Small intestine (tissue), 16 donors: ENCODE measurements at places on chromosomes 2 and 18.
A peak's percentile ranks its signal among the peaks of the same experiment; 100 is the strongest.

DNA sequence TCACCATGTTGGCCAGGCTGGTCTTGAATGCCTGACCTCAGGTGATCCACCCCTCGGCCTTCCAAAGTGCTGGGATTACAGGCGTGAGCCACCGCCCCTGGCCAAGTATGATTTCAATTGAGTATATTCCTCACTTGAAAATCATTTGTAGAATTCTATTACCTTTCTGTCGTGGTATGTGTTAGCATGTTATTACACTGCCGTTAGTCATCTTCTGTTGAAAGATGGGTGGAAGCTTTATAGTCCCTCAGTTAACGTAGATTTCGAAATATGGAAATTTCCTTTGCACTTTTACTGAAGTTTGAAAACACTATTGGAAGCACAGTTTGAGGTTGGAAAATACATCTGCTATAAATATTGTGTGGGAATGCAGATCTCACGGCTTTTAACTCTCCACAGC is 14.7 kb downstream of the NIFK start:
- DNase-seq: no peak
- H3K27me3 ChIP-seq: no peaks in the 10 kb centered on the region
- H3K4me1 ChIP-seq: no peaks in the 10 kb centered on the region
- H3K27ac ChIP-seq: no peak overlapping the region

GRCh38 chr2:9748577-9748976 is 94.7 kb upstream of the TAF1B start:
- no peak overlapping the region for H3K27ac ChIP-seq
- H3K4me1 ChIP-seq: peaks cover 3% of the 10 kb centered on the region
- H3K4me3 ChIP-seq: no peak overlapping the region
- no peaks in the 10 kb centered on the region for H3K36me3 ChIP-seq

GRCh38 chr2:84817239-84817655 is 63.6 kb downstream of the TRABD2A start:
- no peak overlapping the region for H3K4me3 ChIP-seq
- no peak overlapping the region for H3K27ac ChIP-seq
- no peaks in the 10 kb centered on the region for H3K27me3 ChIP-seq

GRCh38 chr18:47928466-47928865 is 2.0 kb downstream of the SMAD2 start:
- H3K27ac ChIP-seq: no peak overlapping the region
- peaks cover 2% of the 10 kb centered on the region for H3K4me1 ChIP-seq
- no peaks in the 10 kb centered on the region for H3K27me3 ChIP-seq
- peak; percentile 17 for DNase-seq

GRCh38 chr2:238569507-238570195 is 142.9 kb downstream of the ASB1 start:
- no peak overlapping the region for H3K4me3 ChIP-seq
- H3K27ac ChIP-seq: no peak overlapping the region
- no peaks in the 10 kb centered on the region for H3K4me1 ChIP-seq
- no peaks in the 10 kb centered on the region for H3K27me3 ChIP-seq

DNA sequence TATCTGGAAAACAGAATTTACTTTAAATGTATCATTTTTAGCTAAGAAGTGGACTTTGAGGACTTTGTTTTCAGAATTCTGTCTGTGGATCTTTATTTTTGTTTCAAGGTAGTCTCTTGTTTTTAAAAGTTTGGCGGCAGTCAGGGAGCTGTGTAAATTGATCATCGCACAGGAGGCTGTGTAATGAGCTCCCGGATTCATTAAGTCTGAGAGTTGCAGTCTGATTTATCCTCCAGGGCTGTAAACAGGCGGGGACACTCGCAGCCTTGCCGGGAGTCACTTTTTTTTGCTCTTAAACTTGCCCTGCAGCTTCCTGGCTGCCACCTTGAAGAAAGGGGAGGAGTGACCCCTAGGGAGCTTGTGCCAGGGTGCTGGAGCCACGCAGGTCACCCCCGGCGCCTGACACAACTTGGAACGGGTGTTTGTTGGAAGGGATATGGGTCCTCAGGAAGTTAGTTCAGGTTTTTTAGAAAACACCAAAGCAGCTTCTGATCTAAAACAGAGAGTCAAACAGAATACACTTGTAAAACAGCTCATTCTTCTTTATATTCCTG is 76.2 kb downstream of the DCDC2C start:
- DNase-seq: no peak
- H3K27ac ChIP-seq: no peak overlapping the region
- no peaks in the 10 kb centered on the region for H3K36me3 ChIP-seq
- no peaks in the 10 kb centered on the region for H3K4me1 ChIP-seq
